ENCODE measurements at places on chromosomes 1 and 21.

GRCh38 chr1:32071758-32072621 is 749 bp upstream of the TMEM39B start:
- peak; percentile 72 for DNase-seq

- DNase-seq, result no peak
Measured at GRCh38 chr1:241143765-241144442, 213.1 kb downstream of the RGS7 start.

DNA sequence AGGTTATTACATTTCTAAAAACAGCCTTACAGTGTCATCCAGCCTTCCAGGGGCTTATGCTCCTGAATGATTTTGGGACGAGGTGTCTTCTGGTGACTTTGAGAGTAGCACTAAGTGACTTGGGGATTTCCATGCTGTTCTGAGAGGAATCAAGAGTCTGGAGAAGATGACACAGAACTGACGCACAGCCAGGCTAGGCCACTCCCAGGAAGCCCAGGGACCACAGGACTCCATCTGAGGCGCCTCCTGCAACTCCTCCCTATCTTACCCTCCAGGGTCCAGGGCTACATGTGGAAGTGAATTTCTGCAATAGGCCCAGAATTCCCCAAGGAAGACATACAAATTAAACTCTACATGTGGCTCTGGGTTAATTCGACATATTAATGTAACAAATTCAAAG is 92.5 kb downstream of the SLC25A24 start:
- DNase-seq, result no peak

DNA sequence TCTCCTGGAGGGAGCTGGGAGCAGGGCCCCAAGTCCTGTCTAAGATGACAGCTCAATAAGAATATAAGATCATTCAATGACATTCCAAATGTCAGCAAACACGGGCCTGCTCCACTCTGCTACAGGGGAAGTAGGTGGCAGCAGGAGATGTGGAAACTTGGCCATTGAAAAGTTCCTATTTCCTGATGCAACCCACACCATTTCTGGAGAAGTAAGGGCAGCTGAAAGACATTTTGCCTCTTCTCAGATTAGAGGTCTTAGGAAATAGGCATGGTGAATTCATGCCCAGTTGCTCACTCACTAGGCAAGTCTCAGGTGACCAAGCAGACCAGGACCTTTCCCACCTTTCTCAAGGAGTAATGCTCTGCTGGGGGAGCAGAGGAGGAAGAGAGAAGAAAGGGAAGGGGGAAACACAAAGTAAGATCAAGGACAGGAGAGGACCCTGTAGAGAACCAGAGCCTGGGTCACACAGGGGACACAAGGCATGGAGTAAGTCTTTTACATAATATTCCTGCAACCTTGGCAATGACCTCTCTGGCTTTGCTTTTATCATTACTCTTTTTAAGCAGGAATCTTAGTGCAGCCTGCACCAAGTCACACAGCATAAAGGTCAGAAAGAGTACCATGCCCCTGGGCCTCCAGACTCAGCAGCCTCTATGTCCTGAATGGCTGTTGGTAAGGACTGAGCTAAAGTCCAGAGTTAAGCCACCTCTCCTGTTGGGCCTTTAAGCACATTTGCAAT is 68.9 kb downstream of the DMAP1 start:
- no peak for DNase-seq

GRCh38 chr1:161258439-161259344 is at the start of gene PCP4L1:
PCP4L1 (plus strand) TSS chr1:161258745; CDS start chr1:161258975, 230 bp downstream.
- DNase-seq, result peak; percentile 66

GRCh38 chr1:10117132-10117531 is 84.4 kb downstream of the UBE4B start:
- no peak for DNase-seq

- no peak for DNase-seq
Measured at GRCh38 chr21:35641271-35642016, 418.9 kb downstream of the SETD4 start.

GRCh38 chr21:42386034-42386591 is 9.7 kb downstream of the TMPRSS3 start:
- no peak for DNase-seq

- peak; percentile 74 for DNase-seq
Measured at GRCh38 chr1:116020668-116021272, 44.5 kb downstream of the SLC22A15 start.

GRCh38 chr1:17276568-17276967 is 27.7 kb downstream of the PADI3 start:
- no peak for DNase-seq

DNA sequence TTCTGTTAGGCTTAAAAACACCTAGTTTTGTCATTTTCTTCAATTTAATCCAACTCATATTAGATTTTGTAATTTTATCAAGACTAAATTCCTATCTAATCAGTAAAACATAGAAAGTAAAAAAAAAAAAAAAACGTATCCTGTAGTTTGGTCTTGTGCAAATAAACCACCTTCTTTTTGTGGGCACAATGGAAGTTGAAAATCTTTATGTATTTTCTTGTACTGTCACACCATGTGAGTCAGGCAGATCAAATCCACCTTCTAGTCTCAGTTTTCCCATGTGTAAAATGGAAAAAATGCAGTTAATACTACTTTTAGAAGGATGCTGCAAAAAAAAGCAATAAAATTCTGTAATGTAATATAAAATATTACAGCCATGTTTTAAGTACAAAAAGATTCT is 129.8 kb downstream of the CYYR1 start:
- DNase-seq, result no peak

DNA sequence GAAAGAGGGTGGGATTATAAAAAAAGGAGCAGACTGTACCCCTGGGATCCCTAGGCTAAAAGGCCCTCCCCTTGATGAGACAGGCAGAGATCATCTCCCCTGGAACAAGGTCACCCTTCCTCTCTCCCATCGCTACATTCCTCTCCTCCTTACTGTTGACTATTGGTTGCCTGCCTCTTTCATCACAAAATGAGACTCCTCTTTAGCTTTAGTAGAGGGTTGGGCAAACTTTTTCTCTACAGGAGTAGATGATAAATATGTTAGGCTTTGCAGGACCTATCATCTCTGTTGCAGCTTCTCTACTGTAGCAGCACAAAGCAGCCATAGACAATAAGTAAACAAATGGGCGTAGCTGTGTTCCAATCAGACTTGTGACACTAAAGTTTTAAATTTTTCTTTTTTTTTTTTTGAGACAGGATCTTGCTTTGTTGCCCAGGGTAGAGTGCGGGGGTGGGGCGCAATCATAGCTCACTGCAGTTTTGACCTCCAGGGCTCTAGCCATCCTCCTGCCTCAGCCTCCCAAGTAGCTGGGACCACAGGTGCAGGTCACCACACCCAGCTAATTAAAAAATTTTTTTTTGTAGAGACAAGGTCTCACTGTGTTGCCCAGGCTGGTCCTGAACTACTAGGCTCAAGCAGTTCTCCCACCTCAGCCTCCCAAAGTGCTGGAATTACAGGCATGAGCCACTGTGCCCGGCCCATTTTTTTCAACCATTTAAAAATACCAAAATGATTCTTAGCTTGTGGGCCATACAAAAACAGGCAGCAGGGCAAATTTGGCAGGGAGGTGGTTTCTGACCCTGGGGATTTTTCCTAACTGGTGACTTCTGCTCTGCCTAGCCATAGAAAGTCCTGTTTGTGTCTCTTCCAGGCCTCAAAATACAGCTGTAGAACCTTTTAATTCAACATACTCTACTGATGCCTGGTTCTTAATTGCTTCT is 15.1 kb downstream of the MCL1 start:
- no peak for DNase-seq

DNA sequence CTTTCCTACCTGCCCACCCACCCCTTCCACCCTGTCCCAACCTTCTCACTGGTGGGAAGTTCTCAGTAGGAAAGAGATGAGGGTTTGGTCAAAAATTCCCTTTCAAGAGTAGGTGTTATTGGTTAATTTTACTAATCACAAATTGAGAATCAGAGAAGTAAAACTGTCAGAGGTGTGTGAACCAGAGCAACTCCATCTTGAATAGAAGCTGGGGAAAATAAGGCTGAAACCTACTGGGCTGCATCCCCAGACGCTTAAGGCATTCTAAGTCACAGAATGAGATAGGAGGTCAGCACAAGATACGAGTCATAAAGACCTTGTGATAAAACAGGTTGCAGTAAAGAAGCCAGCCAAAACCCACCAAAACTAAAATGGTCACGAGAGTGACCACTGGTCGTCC is 11.5 kb downstream of the PLA2G2D start:
- DNase-seq, result no peak

DNA sequence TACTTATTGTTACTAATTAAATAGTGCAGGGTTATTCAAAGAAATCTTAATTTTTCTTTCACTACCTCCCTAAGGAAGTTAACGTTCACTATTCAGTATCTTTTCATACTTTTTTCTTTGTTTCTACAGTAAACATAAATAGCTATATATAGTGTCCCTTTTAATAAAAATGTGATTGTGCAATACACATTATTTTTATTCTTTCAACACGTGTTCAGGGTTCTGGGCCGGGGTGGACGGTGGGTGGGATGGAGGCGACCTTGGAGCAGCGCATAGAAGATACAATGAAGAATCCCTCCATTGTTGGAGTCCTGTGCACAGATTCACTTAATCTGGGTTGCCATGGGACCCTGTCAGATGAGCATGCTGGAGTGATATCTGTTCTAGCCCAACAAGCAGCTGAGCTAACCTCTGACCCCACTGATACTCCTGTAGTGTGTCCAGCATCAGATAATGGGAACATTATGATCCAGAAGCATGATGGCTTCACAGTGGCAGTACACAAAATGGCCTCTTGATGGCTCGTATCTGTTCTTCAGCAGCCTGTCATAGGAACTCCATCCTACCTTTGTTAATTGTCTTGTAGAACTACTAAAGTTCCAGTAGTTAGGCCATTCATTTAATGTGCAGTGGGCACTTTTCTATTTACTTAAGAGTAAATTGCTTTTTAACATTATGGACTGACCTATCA is 155.9 kb upstream of the L1TD1 start:
- DNase-seq, result no peak

GRCh38 chr1:185442050-185442449 is 125.0 kb upstream of the IVNS1ABP start:
- no peak for DNase-seq

DNA sequence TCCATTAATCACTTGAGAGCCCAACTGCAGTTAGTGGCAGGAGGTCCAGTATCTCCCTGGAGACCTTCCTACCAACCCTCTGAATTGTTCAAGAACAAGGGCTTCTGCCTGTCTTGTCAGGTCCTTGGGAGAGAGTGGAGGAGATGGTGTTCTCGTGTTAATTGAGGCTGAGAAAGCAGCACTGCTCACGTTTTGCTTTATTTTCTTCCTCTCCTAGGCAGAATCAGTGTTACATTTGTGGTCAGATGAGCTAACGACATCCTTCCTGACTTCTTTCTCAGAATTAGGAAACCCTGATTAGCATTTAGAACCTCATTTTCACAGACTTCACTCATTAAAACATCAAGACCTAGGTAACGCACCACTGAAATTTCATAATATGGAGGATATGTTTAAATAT is 26.4 kb upstream of the LRIG2 start:
- DNase-seq, result no peak

DNA sequence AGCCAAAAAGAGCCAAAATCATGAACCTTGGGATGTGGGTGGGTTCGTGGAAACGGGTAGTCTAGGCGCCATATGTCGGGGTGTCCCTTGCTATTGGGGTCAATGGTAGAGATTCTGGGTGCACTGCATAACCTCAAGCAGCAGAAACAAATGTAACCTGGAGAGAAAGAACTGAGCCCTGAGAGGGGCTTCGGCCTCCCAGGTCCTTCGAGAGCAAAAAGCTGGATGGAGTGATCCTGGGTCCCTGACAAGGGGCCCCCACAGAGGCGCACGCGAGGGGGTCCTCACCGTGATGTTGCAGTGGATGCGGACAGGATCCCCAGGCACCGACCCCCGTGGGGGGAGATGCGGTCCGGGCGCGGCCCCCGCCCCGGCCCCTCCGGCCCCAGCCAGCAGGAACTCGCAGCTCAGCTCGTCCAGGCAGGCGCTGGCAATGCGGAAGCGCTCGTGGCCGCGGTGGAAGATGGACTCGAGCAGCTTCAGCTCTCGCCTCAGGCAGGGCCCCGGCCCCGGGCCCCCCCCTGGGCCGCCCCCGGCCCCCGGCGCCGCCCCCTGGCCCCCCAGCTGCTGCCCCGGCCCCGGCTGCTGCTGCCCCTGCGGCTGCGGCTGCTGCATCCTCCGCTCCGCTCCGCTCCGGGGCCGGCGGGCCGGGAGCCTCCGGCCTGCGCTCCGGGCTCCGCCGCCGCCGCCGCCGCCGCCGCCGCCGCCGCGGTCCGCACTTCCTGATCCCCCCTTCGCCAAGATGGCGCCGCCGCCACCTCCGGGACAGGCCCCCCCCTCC is at the start of gene UBE2Q1:
UBE2Q1 (minus strand) TSS at position 724 of the 781 bp plus-strand sequence; CDS start at position 615, 109 bp downstream.
- peak; percentile 55 for DNase-seq

GRCh38 chr21:41763996-41764395 is 2.9 kb downstream of the RIPK4 start:
- DNase-seq, result no peak

DNA sequence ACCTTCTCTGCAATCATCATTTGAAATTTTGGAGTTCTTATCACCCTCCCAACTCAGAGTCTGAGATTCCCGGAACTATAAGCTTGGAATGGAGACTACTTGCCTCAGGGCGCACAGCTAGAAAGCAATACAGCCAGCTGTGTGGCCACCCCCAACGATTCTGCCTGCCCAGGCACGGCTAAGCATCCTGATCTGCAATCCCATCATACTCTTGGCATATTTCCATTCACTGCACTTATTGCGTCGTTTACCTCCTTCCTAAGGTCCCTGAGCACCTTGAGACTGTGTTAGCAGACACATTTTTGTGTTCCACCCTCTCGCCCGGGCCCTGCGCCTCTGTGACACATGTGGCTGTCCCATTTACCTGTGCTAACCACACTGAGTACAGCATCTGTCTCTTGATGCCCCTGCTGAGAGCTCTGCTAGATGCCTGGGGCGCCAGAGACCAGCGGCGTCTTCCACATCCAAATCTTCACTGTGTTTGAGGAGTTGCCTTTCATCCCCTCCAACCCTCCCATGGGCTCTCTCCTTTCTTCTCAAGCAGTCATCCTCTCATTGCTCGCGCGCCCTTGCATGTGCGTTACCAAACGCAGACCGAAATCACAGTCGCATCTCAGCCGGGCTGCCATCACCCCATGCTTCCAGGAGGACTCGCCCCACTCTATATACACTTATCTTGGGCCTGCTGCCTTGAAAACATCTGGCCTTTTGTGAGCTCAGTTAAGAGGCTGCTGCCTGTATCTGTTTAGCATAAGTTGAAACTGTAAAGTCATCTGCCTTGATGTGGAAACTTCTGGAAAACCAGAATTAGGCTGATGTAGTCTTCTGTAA is 3.5 kb upstream of the CLDN19 start:
- DNase-seq, result no peak

DNA sequence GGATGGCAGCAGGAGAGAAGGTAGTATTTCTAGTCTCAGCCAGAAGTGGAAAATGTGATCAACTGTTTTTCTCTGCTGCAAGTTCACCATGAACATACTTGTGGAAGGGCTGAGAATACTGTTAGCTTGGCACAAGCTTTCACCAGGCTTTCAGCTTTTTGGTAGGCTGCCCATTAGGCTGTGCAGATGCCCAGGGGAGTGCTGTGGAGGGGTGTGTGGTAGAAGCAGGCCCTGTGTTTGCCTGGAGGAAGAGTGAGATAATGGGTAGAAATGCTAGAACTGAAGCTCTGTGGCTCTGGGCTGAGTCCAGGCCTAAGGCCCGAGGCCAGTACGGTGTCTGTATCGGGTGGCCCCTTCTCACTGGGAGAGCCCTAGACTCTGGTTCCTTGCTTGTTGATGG is 9.8 kb downstream of the DNAJC6 start:
- no peak for DNase-seq

Data from NCI-H1417 (cell line).